Activated T-helper 17 cell treated with anti-CD3 and anti-CD28 coated beads, Interleukin-2, amount 50 U/mL, for 72 hours (primary cell): ENCODE measurements at places on chromosomes 13 and 19. TPM values are rescaled to one million over a fixed set of nuclear protein-coding genes. Genes with fewer than 3 reads are reported as not detected.
A peak's percentile ranks its signal among the peaks of the same experiment; 100 is the strongest.

GRCh38 chr19:13621413-13621812 is 115.1 kb upstream of the CACNA1A start:
- peak; percentile 100 for ATAC-seq

- ATAC-seq, result no peak
These were observed 1509.9 kb downstream of the SLITRK5 start for GRCh38 chr13:89181041-89181440.

DNA sequence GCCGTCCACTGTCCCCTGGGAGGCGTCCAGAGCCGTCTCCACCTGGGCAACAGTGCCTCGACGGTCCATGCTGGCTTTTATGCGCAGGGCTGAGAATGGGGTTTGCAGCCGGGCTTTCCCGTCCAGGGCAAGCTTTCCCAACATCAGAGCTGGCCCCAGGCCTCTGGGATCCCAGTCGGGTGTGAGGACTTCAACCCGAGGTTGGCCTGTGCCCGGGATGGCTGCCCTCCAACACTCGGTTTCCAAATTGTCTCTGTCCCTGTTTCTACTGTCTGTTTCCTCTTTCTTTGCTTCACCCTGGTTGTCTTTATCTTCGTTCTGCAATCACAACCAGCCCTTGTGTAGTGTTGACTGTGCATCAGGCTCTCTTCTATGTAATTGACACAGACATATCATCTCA is at the start of gene IFNL4:
TSS of gene IFNL4 (minus strand) at position 51 of the 400 bp plus-strand sequence.
- ATAC-seq, result no peak

DNA sequence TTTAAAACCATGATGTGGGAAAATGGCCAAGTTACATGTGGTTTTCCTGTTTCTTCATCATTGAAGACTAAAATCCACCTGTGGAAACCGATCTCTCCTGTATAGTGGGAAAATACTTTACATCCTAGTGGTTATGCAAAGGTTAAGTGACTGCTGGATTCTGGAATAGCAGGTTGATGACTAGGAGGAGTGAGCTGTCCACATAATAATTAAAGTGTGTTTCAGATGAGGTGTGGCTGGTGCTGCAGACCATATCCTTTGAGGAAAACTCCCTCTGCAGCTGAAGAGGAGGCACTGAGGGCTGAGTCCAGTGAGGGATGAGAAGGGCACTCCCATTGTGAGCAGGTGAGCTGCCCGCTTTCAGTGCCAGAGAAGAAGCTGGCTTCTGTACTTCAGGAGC is 43.2 kb downstream of the DCLK1 start:
- no peak for ATAC-seq

GRCh38 chr19:32630338-32630737 is 44.6 kb downstream of the ANKRD27 start:
- no peak for ATAC-seq

DNA sequence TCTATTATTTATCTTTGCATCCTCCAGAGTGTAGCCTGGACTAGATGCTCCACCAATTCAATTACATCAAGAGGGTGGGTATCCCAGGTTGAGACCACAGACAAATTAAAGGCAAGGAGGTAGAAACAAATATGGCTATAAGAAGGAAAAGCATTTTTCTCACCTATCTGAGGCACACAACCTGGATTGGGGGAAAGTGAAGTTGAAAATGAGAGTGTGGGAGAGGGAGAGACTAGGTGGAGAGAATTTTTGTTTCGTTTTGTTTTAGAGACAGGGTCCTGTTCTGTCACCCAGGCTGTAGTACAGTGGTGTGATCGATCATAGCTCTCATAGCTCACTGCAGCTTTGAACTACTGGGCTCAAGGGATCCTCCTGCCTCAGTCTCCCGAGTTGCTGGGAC is 5.8 kb upstream of the PRODH2 start:
- no peak for ATAC-seq

DNA sequence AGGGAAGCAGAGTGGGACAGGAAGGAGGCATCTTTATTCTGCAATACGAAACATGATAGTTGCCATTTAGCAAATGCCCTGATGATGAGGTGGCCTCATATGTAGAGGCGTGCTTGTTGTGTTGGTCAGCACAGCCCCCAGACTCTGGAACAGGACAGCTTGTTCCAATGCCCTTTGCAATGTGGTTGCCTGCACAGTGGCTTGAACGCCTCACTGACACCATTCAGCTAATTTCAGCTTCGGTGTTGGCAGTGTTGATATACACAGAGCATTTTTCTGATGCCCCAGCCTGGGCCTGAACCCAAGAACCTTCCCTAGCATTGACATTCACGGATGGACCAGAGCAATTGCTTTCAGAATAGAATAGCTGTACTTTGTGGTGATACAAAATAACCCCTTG is 133.3 kb downstream of the HS6ST3 start:
- no peak for ATAC-seq

DNA sequence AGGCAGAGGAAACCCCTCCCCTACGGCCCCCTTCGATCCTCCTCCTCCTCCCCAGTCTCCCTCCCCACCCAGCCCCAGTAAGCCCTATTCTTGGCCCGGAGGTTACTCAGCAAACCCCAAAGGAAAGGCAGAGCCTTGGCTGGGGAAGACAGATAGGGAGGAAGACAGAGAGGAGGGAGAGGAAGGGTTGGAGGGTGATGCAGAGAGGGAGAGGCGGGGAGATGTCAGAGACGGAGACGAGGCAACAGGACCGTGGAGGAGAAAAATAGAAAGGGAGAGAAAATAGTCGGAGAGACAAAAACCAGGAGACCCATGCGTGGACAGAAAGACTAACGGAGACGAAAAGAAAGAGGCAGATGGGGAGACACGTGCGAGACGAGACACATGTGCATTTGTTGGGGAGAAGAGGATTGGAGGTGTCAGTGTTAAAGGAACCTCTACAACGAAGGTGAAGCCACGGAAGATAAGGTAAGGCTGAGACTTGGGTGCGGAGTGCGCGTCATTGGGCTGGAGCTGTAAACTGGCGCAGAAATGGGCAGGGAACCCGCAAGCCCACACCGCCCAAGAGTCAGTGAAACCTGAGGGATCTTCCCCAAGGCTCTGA is 2.9 kb downstream of the TGFB1 start:
- ATAC-seq, result no peak

DNA sequence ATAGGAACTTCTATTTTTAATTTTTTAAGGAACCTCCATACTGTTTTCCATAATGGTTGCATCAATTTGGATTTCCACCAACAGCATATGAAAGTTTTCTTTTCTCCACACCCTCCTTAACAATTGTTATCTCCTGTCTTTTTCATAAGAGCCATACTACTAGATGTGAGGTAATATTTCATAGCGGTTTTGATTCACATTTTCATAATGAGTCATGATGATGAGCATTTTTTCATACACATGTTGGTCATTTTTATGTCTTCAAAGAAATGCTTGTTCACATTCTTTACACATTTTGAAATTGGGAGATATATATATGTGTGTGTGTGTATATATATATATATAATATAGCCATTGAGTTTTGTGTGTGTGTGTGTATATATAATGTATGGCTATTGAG is 420.3 kb upstream of the PCDH9 start:
- no peak for ATAC-seq

The ZGLP1 gene
- 6.6 TPM for total RNA-seq

DNA sequence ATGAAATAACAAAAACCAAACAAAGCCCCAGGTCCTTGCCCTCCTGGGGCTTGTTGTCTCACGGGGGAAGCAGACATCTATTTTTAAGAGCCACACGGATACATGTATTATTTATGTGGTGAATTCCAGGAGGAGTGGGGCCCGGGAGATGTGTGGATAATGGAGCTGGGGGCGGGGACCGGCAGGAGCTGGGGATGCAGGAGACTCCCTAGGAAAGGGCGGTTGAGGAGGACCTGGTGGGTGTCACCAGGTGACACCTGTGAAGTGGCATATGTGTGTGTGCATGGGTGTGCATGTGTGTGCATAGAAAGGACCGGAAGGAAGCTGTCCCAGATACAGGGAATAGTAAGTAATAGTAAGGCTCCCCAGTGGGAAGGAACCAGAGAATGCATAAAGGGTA is 148.9 kb downstream of the URI1 start:
- no peak for ATAC-seq

The GAPDHS gene
- total RNA-seq, result not detected

The CD70 gene
- 53.1 TPM for total RNA-seq

DNA sequence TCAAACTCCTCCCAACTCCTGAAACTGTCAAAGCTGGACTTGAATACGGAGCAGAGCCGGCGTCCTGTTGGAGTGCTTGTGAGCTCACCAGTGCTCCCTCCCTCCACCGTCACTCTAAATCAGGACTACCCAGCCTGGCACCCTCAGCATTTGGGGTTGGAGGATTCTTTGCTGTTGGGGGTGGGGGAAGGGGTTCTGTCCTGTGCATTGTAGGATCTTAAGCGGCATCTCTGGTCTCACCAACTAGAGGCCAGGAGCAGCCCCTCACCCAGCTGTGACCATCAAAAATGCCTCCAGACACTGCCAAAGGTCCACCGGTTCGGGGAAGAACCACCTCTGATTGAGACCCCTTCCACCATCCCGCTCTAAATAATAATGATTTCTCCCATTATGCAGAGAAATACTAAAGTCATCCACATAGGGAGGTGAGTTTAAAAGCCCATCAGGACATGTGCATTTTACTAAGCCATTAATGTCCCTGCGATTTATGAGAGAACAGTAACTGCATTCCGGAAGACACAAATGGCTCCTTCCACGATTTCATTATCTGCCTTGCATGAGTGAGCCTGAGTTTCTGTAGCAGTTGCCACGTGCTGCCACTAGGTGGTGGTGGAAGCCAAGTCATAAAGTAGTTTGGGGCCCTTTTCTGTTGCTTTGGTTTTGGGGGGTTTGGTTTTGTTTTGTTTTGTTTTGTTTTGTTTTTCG is 16.1 kb upstream of the USP29 start:
- ATAC-seq, result peak; percentile 60

DNA sequence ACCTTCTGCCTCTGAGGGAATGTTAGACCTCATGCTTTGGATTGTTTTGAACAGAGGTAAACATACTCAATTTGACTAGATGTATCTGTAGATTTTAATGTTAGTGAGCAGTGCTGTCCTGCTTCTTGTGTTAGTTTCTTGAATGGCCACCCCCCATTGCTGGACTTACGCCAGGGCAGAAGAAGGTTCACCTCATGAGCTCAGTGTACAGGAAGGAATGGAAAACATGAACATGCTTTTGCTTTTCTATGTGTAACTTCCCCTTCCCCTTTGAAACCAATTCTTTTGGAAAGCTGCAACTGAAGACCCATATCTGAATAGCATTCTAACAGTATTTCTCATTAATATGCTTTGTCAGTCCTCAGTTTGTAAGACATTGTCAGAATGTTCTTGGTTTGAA is 32.3 kb downstream of the WASF3 start:
- ATAC-seq, result no peak

The TNFSF13B gene
- total RNA-seq, result 3.6 TPM

The ZNF154 gene
- 0.35 TPM for total RNA-seq

- peak; percentile 45 for ATAC-seq
These were observed 15.9 kb upstream of the S1PR4 start for GRCh38 chr19:3162418-3163229.

GRCh38 chr13:94968040-94968756 is 255.9 kb upstream of the SOX21 start:
- ATAC-seq, result peak; percentile 6

GRCh38 chr19:40458597-40458974 is 7.0 kb downstream of the BLVRB start:
- ATAC-seq, result no peak

GRCh38 chr13:46385946-46386345 is 1.1 kb downstream of the RUBCNL start:
- ATAC-seq, result no peak

- ATAC-seq, result no peak
These were observed 63.1 kb downstream of the SLITRK1 start for GRCh38 chr13:83819156-83819555.

The FFAR1 gene
- 0.42 TPM for total RNA-seq

DNA sequence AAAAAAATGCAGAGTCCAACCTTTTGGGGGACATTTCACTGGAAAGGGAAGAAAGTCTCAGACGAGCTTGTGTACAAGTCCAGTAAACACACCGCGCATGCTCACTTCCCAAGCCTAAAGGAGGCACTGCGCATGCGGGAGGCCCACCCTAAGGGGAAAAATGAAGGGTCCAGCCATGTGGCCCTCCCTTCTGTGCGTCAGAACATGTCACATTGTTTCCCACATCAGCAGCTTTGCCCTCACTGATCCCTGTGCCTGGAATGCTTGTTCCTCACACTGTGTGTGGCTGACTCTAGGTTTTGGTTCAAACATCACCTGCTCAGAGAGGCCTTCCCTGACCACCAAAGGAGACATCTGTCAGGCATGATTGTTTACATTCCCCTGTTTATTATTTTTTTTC is 4.4 kb downstream of the ELSPBP1 start:
- no peak for ATAC-seq

DNA sequence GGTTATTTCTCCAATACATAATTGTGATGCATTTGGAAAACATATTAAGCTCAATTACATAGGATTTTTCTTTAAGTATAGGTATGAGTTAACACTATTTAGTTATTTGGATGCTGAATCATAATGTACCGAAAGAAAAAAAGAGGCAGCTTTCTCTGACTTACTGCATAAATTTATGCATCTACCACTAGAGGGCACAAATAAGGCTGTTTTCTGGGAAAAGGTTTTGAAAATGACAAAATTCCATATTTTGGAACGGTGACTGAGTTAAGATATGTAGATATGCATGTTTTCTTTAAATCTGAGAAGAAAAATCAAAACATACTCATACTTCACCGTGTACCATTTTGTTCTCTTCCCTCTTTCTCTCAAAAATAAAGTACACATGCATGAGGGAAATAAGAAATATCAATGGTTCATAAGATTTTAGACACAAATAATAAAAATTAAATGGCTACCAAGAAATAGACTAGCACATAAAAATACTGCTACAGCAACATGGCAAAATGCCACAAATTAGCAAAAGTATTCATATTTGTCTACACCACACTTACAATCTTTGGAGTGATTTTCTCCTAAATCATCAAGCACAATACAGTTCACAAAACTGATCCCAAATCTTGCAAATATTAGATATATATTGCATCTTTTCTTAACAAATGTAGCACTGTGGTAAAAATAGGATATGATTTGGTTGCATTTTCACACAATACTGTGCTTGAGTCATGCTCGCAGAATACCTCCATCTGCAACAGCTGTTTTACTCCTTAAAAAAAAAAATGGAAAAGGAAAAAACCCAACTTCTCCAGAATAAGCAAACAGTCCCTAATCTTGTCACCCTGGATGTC is 260.0 kb downstream of the FGF14 start:
- ATAC-seq, result no peak

DNA sequence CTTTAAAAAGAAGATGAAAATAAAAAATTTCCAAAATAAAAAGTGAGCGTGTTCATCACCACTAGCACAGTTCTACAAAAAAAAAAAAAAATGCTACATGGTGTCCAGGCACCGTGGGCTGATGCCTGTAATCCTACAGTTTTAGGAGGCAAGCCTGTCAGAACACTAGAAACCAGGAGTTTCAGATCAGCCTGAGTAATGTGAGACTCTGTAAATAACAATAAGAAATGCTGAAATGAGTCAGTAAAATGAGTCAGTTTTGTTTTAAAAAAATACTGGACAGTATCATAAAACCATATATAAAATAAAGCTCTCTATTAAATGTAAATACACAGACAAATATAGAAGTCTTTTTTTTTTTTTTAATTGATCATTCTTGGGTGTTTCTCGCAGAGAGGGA is 30.0 kb downstream of the ZNF91 start:
- peak; percentile 57 for ATAC-seq

The ZNF223 gene
- 2.5 TPM for total RNA-seq
